ENCODE measurements at places on chromosomes 7 and 10.

- no peak for DNase-seq
Observed at GRCh38 chr7:146960773-146961391, 844.3 kb downstream of the CNTNAP2 start.

DNA sequence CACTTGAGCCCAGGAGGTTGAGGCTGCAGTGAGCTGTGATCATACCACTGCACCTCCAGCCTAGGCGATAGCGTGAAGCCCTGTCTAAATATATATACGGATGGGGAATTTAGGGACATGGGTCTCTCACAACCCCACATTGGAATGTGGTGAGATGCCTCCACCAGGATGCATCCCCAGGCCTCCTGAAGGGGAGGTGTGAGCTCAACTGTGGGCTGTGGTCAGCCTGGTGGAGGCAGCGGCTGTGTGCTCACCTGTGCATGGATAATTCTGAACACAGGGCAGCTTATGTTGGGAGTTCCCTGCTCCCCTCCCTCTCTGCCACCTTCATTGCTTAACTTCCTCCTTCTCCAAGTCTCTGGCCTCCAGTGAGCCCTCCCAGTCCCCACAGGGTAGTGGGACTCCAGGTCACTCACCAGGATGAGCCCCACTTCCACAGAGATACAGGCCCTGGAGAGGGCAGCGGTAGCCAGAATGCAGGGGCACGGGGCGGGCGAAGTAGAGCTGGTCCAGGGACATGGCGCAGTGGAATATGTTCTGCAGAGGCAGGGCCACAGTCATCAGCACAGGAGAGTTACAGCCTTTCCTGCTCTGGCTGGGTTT lies 30.4 kb downstream of the PYROXD2 start:
- DNase-seq = no peak

GRCh38 chr10:95508730-95509129 lies 52.4 kb downstream of the SORBS1 start:
- DNase-seq = no peak

DNA sequence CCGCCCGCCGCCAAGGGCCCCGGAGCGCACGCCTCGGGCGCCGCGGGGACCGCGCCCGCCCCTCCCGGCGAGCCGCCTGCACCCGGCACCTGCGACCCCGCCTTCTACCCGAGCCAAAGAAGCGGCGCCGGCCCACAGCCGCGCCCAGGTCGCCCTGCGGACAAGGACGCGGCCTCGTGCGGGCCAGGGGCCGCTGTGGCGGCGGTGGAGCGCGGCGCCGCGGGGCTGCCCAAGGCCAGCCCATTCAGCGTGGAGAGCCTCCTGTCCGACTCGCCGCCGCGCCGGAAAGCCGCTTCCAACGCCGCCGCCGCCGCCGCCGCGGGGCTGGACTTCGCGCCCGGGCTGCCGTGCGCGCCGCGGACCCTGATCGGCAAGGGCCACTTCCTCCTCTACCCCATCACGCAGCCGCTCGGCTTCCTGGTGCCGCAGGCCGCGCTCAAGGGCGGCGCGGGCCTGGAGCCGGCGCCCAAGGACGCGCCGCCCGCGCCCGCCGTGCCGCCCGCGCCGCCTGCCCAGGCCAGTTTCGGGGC lies 3.5 kb downstream of the UNCX start:
- DNase-seq = no peak

DNA sequence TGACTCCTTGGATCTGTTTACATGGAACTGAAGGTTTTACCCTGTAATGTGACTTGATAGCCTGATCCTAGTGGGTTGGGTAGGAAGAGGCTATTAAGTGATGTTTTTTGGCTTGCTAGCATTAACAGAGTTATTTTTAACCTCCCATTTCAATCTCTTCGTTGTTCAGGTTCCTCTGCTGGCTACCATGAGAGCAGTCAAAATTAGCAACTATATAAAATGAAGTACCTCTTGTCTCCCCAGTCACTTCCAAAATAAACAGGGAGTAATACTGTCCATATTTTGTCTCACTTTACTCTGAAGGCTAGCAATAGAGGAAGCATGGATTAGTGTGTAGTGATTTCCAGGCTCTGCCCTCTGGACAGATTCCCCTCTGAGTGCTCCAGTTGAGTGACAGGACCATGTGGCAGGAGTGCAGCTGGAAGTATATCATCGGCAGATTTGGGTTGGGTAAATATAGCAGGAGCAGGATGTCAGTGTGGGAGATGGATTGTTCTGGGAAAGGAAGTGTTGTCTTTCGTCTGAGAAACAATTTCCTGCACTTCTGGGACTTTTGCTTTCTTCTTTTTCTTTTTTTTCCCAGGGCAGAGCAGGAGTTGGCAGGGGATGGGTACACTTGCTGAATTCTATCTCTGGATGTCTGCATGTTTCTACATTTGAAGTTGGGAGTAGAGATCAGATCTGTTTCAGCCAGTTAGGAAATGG lies 35.2 kb downstream of the GBF1 start:
- peak; percentile 80 for DNase-seq

GRCh38 chr10:114432566-114433093 lies 28.3 kb upstream of the AFAP1L2 start:
- DNase-seq = no peak

- no peak for DNase-seq
Observed at GRCh38 chr10:61063034-61063433, 119.0 kb upstream of the RHOBTB1 start.

- no peak for DNase-seq
Observed at GRCh38 chr7:94069162-94069739, 65.1 kb upstream of the BET1 start.
